SHP77 (cell line): ENCODE measurements at places on chromosomes 6 and 20.

- no peak for DNase-seq
Measured at GRCh38 chr20:48079028-48079427, 293.7 kb upstream of the SULF2 start.

- no peak for DNase-seq
Measured at GRCh38 chr6:143803769-143804568, 39.2 kb upstream of the LTV1 start.

DNA sequence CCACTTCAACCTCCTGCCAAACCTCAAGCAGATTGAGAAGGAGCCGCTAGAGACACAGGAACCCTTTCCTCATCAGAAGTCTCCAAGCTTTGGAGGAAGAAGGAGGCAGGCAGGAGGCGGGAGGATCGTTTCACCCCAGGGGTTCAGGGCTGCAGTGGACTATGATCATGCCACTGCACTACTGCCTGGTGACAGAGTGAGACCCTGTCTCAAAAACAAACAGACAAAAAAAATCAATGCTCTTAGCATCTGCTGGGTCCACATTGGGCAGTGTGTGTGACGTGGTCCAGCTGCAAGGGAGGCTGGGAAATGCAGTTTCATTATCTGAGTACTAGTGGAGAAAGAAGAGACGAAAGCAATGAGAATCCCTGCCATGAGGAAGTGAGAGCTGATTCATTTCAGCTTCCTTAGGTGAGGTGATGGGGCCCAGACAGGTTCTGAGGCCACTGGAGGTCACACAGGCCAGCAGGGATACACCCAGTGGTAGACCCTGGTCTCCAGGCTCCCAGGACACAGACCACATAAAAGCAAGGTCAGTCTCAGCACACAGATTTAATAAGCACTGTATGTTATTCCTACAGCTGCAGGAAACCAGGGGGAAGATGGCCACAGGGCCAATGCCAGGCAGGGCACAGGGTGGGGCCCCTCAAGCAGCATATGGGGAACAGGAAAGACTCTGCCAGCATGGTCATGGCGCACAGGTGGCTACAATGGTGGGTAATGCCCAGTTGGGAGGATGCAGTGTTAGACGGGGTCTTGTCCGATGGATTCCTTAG lies 4.3 kb downstream of the GFRA4 start:
- DNase-seq: peak; percentile 10

DNA sequence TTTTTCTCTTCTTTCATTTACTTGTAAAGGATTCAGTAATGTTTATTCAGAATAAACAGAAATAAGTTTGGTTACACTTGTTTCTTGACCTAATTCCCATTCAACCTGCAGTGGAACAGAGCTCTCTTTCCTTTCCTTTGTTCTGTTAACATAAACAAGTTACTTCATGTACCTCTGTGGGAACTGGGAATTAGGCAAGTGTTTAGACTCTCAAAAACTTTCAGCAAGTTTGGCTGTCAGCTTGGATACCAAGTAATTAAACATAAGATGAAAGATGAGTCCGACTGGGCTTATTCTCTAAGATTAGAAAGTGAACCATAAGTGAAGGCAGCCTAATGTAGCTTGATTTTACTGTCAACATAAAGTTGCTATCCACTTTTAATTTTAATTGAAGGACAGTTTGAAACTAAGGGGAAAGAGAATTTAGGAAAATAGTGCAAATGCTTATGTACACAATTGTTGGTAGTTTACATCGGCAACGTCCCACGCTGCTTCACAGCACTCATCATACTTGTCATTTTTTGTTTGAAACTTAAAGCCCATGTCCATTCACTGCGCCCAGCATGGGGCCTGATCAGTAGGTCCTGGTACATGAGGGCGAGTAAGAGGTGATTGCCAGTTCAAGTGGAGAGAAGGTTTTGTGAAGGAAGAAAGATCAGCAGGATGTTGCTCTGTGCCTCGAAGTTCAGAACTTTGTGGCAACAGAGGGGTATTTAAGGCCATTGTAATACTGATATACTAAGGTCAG lies 113.0 kb downstream of the PLEKHG1 start:
- no peak for DNase-seq

DNA sequence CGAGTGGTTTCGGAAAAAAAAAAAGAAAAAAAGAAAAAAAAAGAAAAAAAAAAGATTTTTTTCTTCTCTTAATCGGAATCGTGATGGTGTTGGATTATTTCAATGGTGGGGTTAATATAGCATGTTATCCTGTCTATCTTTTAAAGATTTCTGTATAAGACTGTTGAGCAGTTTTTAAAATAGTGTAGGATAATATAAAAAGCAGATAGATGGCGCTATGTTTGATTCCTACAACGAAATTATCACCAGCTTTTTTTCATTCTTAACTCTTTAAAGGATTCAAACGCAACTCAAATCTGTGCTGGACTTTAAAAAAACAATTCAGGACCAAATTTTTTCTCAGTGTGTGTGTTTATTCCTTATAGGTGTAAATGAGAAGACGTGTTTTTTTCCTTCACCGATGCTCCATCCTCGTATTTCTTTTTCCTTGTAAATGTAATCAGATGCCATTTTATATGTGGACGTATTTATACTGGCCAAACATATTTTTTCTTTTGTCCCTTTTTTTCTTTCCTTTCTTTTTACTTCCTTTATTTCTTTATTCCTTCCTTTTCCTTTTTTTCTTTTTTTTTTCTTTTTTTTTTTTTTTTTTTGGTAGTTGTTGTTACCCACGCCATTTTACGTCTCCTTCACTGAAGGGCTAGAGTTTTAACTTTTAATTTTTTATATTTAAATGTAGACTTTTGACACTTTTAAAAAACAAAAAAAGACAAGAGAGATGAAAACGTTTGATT lies 3.6 kb downstream of the SOX4 start:
- no peak for DNase-seq

- DNase-seq: no peak
Measured at GRCh38 chr6:136969930-136970329, 47.8 kb downstream of the SLC35D3 start.

DNA sequence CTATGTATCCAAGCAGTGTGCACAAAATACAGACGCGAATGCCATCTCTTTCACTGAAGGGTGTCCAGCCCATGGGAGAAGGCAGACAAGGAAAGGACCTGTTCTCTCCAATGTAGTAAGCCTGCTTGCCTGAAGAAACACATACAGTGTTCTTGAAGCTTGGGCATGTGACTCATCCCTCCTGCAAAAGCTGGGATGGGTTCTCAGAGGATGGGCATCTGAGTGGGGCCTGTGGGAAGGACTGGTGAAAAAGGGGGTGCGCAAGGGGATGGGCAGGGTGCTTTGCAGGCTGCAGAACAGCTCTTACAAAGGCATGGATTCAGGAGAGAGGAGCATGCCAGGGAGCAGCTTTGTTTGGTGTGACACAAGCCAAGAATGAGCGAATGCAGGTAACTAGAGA lies 128.1 kb downstream of the FYN start:
- no peak for DNase-seq

- DNase-seq: no peak
Measured at GRCh38 chr20:61900011-61900944, 165.4 kb downstream of the TAF4 start.

DNA sequence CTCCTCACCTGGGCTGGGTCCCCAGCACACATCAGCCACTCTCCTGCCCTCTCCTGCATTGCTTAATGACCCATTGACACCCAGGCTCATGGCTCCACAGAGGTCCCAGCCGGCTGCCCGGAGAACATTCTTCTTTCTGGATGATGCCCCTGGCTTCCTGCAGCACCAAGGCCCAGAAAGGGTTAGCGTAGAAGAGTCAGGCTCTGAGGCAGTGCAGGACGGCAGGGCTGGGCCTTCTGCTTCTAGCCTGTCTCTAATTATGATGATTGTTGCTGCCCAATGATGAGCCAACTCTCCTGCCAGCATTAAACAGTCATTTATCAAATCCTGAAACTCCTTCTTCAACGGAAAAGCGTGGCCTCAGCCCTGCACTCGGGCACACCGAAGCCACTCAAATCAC lies 66.4 kb downstream of the ZNF217 start:
- DNase-seq: no peak

GRCh38 chr6:163094881-163095280 lies 319.6 kb upstream of the QKI start:
- no peak for DNase-seq

DNA sequence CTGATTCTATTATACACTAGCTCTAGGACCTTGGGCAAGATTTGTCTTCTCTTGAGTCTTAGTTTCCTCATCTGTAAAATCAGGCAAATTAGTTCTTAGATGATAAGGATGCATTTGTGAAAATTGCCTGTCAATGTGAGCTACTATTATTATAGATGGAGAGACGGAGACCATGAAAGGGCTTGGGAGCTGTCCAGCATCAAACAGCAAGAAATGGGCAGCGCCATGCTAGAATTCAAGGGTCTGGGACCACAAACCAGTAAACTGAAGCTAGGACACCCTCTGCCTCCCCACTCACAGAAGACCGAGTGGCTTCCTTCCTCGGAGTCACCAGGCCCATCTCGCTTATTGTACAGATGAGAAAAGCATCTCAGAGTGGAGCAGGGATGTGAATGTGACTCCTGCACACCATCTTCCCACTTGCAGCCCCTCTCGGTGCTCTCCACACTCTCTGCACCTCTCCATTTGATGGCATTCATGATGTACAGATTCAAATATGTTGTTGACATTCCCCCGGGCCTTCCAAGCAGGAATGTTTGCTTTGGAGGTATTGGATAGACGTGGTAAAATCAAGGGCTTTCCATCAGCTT lies 24.1 kb upstream of the BPIFA3 start:
- no peak for DNase-seq

GRCh38 chr6:143810745-143811144 lies 32.4 kb upstream of the LTV1 start:
- no peak for DNase-seq

DNA sequence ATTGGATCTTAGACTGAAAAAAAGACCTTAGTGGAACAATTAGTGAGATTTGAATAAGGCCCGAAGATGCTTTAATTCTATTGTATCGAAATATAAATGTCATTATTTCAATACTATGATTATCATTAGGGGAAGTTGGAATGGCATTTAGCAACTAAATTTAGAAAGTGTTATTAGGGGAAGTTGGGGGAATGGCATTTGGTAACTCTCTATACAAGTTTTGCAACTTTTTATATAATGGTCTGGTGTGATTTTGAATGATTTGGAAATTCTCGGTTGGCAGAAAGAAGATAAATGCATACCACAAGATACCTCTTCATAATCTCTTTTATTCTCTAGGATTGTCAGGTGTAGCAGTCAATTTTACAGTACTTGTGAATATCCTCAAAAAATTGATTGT lies 49.2 kb downstream of the RNF144B start:
- no peak for DNase-seq

- peak; percentile 72 for DNase-seq
Measured at GRCh38 chr6:55868771-55869479, 6.5 kb downstream of the BMP5 start.
